Astrocyte of the cerebellum (primary cell): ENCODE measurements at places on chromosomes 4 and X.
A peak's percentile ranks its signal among the peaks of the same experiment; 100 is the strongest.

GRCh38 chr4:85715991-85716737 lies 241.2 kb downstream of the ARHGAP24 start:
- DNase-seq, result no peak

DNA sequence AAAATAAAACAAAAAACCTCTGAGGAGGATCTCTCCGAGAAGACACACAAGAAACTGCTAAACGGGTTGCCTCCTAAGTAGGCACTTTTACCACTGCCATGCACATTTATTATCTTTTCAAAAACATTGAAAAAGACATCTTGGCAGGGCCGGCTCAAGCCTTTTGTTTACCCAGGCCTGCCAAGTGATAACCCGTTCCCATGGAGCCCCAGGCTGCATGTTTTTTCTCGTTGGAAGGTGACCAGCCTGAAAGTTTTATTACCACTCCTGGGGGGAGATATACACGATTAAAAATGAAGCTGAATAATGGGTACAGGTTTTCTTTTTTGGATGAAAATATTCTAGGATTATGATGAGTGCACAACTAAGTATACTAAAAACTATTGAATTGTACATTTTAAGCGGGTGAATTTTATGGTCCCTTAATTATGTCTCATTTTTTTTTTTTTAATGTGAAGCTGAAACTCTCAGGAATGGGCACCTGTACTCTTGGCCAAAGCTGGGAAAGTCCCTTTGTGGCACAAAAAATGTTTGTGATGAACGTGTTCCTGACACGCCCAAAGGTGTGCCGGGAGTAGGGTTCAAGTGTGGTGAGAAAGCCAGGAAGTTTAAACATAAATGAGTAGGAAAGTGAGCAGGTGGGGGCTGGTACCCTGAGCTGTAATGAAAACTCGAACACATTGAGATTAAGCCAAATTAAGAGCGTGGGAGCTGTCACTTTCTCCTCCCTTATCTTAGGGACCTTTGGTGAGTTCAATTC lies 1.5 kb upstream of the MAP7D2 start:
- no peak for DNase-seq

DNA sequence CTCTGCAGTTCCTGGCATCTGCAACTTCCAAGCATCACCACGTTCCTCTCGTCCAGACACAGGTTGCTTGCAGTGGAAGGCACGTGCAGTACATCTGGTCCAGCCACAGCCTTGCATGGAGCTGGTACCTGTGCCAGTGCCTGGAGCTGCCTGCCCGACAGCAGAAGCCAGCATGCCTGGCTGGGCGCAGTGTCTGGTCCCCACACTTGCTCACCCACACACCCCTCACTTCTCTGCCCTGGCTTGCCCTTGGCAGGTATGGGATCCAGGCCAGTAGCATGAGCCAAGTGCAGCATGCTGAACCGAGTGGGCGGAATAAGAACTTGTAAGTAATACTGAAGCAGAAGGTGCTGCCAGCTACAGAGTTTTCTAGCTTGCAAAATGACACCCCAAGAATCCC lies 39.9 kb downstream of the SH3BGRL start:
- no peak for DNase-seq

DNA sequence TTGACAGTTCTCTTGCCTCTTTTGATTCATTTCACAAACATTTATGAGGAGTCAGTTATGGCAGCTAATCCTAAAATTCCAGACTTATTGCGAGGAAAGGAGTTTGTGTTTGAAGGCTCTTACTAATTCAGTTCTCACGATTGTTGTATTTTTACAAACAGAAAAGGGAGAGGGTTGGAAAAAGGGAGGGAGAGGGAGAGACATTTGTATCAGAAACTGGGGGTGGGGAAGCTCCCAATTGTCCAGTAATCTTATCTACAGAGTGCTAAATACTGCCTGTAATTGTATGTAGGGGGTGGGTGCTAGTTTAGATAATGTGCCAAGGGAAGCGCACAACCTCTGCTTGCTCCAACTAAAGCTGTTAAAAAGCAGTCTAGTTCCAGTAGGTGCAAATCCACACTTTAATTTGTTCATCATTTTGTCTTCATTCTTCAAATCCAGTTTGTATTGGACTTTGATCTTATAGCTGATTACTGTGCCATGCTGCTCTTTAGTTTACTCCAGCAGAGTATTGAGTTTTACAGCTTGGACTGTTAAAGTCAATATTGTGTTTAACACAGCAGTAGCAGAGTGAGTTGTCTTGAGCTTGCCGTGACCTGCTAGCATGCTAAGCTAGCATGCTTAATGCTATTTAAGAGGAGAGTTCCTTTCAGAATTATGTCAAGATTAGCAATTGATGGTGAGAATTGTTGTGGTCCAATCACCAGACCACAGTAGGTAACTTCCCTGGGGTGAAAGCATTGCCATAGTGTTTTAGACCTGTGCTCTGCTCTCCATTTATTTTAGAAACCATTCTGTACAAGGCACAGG lies 13.9 kb downstream of the FNIP2 start:
- no peak for DNase-seq

DNA sequence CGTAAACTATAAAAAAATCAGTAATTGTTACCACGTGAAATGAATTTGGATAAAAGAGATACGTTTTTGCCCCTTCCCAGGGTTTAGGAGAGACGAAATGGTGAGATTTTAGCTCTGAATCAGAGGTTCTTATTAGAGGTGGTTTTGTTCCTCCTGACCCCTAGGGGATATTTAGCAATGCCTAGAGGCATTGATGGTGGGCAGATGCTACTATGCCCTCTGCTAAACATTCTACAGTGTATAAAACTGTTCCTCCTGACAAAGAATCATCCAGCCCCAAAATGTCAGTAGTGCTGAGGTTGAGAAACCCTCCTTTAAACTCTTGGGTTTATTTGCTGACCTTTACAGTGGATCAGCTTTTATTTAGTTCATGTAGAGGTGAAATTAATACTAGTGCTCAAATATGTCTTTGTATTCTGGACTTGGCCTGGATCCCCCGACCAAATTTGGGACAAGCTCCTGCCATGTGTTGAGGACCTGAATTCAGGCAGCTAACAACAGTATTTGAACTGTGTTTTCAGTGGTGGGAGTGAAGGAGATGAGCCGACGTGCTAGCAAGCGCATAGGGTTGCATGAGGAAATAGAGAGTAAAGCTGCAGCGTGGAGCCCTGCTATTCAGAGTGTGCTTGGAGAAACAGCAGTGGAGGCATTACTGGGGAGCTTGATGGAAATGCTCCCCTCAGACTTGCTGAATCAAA lies 126.1 kb downstream of the PTTG2 start:
- no peak for DNase-seq

- DNase-seq, result no peak
Measured at GRCh38 chrX:40971736-40972135, 113.5 kb upstream of the USP9X start.

DNA sequence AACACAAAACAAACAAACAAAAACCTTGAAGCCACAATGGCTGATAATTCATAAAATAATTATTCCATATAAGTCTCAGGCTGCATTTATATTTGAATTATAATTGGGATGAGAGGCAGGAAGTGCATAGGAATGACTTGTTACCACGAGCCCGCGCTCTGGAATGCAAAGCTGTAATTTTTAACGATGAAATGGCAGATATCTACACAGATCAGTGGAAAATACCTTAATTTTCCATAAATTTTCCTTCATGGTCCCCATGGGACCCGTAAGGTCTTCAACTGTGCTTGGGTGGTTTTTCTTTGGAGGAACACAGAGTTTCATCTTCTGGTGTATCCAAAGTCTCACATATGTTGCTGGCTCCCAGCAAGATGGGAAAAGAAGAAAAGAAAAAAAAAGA lies 226.8 kb downstream of the SHOX start:
- DNase-seq, result no peak

- no peak for DNase-seq
Measured at GRCh38 chr4:51998837-51999236, 21.3 kb downstream of the LRRC66 start.

- DNase-seq, result peak; percentile 20
Measured at GRCh38 chr4:155705664-155706063, 39.0 kb downstream of the GUCY1A1 start.

DNA sequence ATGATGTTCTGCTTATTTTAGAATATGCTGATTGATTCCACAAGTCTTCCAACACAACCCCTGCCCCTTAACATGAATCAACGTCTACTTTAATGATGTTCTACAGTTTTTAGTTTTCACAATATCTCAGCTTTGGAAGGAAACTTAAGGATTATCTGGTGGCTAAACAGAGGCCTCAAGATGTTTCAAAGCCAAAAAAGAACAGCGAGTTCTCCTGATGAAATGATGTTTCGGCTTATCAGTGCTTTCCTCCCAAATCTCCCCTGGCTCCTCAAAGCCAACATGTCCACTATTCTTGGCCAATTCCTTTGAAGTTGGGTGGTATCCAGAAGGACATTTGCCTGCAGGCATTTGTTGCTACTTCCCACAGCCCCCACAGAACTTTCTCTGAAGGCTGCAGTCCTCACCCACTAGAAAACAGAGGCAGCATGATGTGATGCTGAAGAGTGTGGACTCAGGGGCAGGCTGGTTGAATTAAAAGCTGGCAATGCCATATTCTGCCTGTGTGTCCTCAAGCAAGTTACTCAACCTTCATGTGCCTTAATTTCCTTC lies 87.3 kb downstream of the ADGRG4 start:
- DNase-seq, result no peak

DNA sequence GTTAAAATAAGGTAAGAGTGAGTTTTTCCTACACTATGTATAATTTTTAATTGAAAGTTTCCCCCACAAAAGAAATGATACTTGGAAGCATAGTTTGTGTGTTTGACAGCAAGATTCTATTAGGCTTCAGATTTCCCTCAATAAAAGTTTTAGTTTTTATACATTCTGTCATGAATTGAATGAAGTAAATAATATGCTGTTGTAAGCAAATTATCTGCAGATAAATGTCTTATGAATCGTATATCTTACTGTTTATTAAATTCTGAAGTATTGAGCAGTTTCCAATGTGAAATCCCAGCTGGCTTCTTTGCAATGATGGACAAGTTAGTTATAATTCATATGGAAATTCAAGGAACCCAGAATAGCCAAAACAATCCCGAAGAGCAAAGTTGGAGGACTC lies 33.5 kb downstream of the RS1 start:
- DNase-seq, result no peak

DNA sequence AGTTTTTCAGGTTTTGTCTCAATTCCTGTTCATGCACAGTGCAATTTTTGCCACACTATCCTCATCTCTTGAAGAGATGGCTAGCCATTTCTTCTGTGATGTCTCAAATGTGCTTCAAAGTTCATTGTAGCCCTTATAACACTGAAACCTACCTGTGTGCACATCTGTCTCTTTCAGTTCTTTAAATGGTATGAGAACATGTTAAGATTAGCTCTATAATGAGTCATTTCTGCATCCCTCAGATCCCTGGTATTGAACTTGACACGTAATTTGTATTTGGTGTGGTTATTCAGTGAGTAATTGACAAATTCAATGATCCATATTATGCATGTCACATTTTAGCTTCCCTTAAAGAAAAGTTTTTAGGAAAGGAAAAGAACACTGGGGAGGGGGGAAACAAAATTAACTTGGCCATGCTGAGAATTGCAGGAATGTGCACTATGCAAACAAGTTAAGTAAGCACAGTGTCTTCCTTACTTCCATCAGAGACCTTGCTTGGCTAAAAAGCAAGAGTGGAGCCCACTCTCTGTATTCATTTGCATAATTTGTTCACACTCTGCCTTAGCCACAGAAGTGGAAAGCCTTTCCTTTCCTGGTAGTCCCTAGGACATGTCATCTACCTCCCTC lies 659.8 kb upstream of the MAGEB2 start:
- no peak for DNase-seq

- no peak for DNase-seq
Measured at GRCh38 chr4:123812066-123812390, 415.4 kb downstream of the SPRY1 start.

DNA sequence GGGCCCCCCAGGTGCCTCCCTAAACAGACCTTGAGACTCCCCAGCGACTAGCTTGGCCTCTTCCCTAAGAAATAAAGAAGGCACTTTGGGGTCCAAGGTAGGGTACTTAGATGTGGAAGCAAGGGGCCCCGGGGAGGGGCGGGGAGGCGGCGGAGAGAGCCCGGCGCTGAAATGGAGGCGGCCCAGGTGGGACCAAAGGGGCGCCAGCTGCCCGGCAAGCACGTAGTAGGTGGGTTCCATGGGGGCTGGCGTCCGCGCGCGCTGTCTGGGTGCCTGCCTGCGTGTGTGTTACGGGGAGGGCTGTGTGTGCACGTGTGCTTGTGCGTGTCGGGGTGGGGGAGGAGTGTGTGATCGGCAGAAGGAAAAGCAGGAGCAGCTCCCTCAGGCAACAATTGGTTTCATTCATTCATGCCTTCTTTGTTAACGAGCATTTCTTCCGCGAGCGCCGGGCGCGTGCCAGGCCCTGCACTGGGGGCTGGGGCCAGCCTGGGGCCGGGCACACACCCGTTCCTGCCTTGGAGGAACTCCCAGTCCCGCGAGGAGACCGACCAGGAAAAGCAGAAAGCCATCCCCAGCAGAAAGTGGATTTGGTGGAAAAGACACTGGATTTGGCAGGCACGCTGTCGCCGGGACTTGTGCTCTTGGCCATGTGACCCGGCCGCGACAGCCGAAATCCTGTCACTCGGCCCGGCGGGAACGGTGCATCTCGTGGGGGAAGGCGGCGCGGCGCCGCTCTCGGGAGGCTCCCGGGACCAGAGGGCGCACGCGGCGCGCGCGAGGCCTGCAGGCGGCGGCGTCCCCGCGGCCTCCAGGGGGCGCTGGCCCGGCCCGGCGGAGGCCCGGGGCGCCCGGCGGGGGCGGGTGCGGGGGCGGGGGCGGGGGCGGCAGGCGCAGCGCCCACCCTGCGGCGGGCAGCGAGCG lies 3.3 kb upstream of the DUSP9 start:
- no peak for DNase-seq

GRCh38 chrX:49117581-49117980 lies 6.0 kb downstream of the GPKOW start:
- no peak for DNase-seq

DNA sequence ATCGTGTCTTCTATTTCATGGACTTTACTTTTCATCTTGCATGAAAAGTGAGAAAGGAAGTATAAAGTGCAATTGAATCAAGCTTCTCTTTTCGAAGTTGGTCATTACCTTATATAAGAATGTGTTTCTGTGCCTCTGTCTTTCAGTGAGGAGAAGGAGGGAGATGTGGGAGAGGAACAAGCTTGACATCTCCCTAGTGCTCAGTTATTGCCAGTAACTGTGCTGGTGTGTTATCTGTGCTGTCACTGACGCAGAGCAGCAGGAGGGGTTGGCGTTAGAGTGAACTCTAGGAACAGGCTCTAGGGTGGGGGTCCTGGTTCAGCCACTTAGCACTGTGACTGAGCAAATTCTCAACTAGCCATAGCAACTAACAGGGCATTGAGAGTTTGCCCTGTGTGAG lies 34.0 kb upstream of the TBC1D9 start:
- DNase-seq, result no peak

DNA sequence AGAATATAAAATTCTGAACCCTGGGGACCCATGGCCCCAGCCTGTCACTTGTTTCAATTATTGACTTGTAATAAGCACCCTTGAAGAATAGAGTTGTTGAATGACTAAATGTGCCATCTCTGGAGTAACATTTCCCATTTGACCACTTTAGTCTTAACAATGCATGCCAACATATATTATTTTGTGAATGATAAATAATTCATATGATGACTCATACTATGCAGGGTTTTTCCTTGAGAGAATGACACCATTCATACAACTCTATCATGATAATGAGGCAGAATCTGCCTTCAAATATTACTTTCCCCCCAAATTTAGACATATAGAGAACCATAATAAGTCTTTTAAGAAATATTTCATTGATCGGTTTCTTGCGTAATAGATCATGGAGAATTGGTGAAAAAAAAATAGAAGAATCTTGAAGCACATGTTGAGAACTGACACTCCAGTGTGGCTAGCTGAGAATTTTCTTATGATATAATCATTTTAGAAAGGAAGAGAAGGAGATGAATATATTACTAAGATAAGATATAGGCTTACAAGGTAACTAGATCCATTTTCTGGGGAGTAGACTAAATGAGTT lies 404.5 kb downstream of the GRXCR1 start:
- no peak for DNase-seq

- DNase-seq, result peak; percentile 59
Measured at GRCh38 chrX:73577361-73577760, 14.4 kb downstream of the CHIC1 start.
